ENCODE measurements at places on chromosomes 3 and 15.
A peak's percentile ranks its signal among the peaks of the same experiment; 100 is the strongest.

DNA sequence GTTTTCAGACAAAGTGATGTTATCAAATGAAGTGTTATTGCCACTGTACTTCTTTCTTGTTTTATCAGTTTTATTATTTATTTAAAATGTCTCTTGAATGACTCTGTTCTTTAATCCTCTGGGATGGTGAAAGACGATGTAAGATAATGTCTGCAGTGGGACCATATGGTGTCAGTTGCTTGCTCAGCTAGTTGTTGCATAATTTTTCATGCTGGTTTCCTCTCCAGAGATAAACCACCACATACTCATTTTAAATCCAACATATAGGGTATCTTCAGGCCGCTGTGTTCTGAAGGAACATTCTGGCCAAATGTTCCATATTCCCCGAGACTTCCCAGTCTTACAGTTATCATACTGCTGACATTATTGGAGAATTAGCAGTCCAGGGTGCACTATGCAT lies 75.9 kb downstream of the GABRG3 start:
- no peak for DNase-seq

- peak; percentile 19 for DNase-seq
Measured at GRCh38 chr3:137035631-137036030, 77.8 kb downstream of the IL20RB start.

GRCh38 chr3:52620580-52620979 lies 65.1 kb downstream of the PBRM1 start:
- no peak for DNase-seq

GRCh38 chr3:58999134-58999773 lies 50.6 kb downstream of the CFAP20DC start:
- DNase-seq, result peak; percentile 33

DNA sequence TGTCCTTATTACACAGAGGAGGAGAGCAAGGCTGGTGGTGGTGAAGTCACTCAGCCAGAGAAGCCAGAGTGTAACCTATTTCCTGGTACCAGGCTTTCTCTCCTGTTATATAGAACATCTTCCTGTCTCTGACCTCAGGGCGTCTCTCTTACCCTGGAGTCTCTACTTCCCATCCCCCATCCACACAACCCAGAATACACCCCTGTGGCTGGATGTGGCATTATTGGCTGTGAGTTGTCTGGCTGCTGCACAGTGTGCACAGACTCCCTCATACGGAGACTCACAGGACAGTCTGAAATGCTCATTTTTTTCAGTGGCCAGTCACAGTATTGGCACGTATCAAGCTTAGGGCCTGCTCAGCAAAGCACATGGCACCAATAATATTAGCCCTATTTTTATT lies 8.6 kb downstream of the PODXL2 start:
- no peak for DNase-seq

DNA sequence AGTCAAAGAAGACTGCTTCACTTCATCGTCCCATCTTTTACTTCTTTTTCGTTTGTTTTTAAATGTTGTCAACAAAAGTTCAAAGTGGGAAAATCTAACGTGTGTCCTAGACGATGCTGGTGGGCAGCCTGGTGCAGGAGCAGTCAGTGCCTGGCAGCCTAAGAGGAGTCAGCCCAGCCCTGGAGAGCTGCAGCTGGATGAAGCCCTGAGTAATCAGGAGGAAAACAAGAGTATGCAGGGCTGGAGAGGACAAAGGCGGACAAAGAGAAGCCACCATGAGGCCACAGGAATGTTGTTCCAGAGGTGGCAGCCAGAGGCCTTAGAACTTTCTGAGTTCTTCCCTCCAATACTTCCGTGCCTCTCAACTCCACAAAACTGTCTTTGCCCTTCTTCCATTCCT lies 5.7 kb downstream of the ADAMTS17 start:
- DNase-seq, result no peak

GRCh38 chr15:83299462-83299861 lies 15.0 kb upstream of the BNC1 start:
- no peak for DNase-seq

DNA sequence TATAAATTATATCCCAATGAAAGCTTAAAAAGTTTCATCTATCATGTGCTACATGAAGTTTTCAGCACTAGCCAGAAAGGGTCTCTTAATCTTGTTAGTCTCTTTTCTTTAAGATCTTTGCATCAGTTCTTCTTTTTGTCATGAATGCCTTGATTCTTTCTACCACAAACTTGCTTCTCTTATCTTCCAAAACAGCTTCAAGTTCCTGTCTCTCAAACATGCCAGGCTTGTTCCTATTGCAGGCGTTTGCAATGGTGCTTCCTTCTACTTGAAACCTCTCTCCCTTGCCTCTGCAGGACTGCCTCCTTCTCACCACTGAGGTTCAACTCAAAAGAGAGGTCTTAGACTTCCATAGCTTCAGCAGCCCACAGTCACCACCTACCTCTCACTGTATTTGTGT lies 104.3 kb upstream of the FRMD4B start:
- DNase-seq, result no peak

DNA sequence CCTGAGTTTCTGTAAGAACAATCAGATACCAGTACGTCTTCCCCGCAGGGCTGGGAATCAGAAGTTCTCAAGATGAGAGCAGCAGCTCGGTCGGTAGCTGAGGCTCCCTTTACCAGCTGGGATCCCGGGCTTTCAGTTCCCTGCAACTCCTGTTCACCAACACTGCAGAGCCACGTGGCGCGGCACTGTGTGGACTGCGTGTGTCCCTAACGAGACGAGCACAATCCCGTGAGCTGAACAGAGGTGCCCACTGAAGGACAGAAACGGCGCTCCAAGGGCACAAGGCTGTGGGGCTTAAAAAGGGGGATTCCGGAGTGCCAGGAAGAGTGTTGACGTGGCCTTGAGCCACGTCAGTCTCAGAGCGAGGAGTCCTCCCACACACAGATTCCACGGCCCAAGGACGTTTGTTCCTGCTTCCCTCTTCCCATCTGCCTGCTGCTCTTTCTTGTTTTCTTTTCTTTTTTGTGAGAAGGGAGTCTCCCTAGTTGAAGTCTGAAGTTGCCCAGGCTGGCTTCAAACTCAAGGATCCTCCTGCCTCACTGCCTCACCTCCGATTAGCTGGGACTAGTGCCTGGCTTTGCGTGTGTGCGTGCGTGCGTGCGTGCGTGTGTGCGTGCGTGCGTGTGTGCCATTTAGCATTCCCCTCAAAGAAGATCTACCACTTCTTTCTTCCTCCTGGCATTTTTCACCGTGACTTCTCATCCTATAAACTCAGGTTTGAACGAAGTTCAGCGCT lies 37.1 kb upstream of the RPL35A start:
- no peak for DNase-seq

- DNase-seq, result peak; percentile 47
Measured at GRCh38 chr3:146250449-146251382, at the start of gene PLSCR4. Gene PLSCR4, minus strand, starts transcription at chr3:146251105. Its CDS starts 29,034 bp downstream, at chr3:146222071.

GRCh38 chr15:71734709-71735384 lies 75.5 kb upstream of the NR2E3 start:
- no peak for DNase-seq

DNA sequence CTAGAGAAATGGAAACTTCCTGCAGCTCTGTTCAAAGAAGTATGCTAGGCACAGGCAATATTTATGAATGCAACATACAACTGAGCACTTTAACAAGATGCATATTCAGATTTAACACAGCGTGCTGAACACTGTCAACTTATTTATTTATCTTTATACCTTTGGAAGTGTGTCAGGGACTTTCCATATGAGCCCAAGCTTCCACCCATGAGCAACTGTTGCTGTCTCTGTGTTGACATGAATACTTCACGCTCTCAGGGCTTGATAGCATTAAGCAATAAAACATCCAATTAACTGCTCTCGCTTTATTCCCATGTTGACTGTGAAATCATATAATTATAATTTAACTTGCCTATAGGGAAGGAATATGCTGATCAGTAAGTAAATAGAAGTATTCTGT lies 116.6 kb upstream of the ROBO1 start:
- no peak for DNase-seq

GRCh38 chr3:152330559-152330958 lies 61.8 kb downstream of the MBNL1 start:
- DNase-seq, result no peak

DNA sequence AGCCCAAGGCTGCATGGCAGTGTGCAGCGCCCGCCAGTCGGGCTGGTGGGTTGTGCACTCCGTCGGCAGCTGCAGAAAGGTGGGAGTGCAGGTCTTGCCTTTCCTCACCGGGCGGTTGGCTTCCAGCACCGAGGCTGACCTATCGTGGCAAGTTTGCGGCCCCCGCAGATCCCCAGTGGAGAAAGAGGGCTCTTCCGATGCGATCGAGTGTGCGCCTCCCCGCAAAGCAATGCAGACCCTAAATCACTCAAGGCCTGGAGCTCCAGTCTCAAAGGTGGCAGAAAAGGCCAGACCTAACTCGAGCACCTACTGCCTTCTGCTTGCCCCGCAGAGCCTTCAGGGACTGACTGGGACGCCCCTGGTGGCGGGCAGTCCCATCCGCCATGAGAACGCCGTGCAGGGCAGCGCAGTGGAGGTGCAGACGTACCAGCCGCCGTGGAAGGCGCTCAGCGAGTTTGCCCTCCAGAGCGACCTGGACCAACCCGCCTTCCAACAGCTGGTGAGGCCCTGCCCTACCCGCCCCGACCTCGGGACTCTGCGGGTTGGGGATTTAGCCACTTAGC lies 4.3 kb downstream of the ISL2 start:
- no peak for DNase-seq

GRCh38 chr15:71054286-71054952 lies 60.9 kb upstream of the THSD4 start:
- peak; percentile 56 for DNase-seq

DNA sequence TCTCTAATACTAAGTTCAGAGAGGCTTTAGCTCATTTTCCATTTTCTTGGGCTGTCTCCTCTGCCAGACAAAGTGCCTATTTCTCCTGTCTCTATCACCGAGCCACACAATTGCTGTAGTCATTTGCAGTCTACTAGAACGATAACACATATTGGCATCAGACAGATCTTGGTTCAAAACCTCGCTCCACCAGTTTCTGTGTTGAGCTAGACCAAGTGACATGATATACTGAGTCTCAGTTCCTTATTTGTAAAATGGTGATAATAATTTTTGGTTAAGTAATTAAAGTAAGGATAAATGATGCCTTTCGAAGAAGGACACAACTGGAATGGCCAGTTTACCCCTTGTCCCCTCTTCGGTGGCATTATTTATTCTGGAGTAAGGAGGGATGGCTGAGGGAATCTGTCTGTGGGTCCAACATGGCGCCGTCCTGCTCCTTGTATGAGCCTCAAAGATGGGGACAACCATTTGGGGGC lies 398 bp upstream of the RAB7A start:
- no peak for DNase-seq

- DNase-seq, result no peak
Measured at GRCh38 chr3:155404486-155404885, 111.0 kb upstream of the STRIT1 start.

DNA sequence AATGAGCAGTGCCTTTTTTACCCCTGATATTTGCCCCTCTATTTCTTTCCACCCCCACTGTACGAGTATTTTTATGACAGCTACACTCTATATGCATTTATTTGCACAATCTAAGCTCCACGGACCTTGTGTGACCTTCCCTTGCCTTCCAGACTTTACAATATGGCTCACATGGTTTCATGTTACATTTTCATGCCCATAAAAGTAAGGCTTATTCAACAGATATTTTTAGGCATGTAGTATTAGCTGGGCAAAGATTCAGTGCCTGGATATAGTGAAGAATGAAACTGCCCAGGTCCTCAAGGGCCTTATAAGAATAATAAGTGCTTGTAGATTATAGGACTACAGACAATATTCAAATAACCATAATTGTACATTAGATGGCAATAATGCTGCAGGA lies 481.9 kb upstream of the CNTN4 start:
- DNase-seq, result no peak

- no peak for DNase-seq
Measured at GRCh38 chr15:94259863-94260262, 28.5 kb downstream of the MCTP2 start.

- DNase-seq, result no peak
Measured at GRCh38 chr3:36114353-36114752, 266.0 kb upstream of the STAC start.

DNA sequence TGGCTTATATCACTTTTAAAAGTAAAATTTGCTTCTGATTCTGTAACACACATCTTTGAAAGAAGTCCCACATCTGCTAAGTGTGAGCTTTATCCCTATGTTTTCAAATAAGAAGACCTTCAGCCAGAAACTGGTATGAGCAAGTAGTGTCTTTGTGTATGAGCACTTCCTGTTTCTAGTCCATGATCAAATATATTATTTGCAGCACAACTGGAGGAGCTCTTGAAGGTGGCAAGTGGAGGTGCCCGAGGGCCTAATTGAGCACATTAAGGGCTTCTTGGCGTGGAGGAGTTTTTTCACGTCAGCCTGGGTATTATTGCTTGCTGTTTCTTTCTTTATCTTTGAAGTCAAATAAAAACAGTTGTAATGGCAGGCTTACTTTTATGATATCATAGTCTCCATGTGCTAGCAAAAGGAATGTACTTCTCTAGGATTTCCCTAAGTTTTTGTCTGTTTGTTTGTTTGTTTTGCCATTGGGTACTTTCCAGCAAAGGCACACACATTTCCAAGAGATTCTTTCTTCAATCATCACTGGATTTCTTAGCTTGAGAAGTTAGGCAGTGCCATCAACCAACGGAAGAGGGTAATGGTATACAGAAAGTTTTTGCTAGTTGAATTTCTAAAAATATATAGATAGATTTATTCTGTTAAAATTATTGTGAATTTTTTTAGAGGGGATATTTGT lies 68.1 kb downstream of the MEIS2 start:
- DNase-seq, result peak; percentile 23

GRCh38 chr3:24680214-24680967 lies 185.7 kb upstream of the THRB start:
- DNase-seq, result no peak

DNA sequence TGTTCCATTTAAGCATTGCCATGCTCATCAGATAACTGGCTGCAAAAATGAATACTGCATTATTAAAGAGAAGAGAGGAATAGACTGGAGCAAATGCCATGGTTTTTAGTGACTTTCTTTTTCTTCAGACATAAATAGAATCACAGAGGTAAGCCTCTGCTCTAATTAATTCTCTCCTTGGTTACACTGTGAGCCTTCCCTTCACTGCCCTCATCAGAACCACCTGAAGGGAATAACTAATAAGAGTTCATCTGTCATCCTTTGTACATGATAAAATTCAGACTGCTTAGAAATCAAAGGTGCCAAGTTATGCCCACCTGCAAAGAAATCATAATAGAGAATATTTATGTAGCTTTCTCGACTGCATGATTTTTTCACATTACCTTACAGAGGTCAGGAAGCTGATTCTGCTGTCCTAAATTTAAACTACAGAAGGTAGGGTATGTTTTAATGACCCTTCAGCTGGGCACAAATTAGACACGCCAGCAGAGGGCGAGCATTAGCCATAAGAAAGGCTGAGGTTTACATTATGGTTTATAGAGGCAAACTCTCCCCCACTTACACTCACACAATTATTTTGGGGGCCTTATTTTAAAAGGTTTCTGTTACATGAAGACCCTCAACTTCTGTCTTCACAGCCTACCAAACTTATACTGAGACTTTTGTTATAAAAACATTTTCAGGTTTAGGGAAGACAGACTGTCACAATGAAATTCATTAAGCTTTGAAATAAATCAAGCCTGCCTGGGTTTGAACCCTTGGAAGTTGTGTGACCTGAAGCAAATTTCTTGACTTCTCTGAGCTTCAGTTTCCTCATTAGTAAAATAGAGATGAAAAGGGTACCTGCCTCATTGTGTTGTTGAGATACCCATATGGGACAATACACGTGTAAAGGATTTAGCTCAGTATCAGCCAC lies 15.3 kb upstream of the UNC13C start:
- DNase-seq, result no peak
